Activated T-cell treated with anti-CD3 and anti-CD28 coated beads, Interleukin-2, amount 50 U/mL, for 48 hours (primary cell): ENCODE measurements at places on chromosomes 7 and 10.
A peak's percentile ranks its signal among the peaks of the same experiment; 100 is the strongest.

DNA sequence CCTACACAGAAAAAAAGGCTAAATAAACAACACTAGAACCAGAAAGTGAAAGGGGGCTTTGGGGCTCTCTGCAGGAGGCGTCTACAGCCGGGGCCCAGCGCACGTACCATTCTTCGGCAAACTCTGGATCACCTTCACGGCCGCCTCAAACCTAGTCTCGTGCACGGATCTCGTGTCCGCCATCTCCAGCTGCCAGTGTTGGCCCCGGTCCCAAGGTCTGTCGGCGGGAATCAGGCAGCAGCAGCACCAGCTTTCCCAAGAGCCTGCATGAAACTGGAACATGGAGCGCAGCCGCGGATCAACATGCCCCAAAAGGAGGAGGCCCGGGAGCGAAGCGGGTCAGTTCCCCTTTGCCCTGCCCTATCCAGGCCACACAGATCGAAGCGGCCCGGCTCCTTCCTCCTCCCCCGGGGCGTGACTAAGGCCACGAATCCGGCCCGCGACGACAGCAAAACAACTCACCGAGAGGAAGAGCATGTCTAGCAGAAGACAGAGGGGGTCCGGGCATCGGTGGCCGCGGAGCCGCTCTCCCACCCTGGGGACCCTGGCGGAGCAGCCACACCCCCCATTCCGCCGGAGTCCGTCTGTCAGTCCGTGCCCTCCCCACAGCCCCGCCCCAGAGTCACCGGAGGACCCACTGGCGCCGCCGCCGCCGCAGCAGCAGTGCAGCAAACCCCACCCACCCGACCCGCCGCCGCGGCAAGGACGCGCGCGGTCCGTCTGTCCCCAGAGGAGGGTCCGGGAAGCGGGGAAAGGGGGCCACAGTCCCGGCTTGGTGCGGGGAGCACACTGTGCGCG, at the start of gene ACBD5:
ACBD5 (minus strand) TSS at position 586 of the 798 bp plus-strand sequence; CDS start at position 477, 109 bp downstream.
- DNase-seq: peak; percentile 87

DNA sequence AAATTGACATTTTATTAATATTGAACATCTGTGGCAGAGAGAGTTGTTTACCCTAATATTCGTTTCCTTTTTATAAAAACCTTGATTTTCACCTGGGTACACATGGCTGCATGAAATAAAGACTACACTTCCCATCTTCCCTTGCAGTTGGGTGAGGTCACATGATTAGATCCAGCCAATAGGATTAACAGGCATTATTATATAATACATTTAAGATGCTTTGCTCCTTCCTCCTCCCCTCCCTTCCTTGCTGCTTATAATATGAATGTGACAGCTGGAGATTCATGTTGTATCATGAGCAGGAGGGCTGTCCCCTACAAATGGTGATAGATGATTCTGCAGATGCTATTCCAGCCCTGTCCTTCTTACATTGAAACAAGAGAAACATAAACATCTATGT, 146.6 kb downstream of the SH2D4B start:
- no peak for DNase-seq

DNA sequence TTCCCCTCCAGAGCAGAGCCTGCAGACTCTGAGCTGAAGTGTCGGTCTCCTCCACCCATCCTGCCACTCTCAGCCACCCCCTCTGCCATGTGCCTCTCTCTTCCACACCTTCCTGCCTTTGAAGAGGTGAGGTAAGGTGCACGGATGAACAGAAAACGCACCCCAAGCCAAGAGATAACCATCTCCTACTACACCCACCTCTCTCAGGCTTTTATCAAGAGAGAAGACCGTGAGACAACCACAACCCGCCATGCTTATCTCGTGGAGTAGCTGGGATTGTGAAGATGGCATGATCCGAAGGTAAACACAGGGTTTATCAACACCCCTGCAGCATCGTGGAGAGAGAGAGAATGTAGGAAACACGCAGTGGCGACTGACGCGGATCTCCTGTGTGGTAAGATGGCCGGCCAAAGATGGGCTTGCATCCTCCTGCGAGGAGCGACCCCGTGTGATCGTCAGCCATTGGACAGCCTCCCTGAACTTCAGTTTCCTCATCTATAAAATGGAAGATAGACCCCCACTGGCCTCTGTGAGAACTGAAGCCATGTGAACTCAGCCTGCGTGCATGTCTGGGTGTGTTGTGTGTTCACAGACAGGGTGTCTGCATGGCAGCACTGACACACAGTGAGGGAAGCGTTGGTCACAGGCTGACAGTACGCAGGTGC, 219.0 kb downstream of the DIP2C start:
- DNase-seq: peak; percentile 34

GRCh38 chr7:159033473-159033825, 111.2 kb downstream of the VIPR2 start:
- no peak for DNase-seq

GRCh38 chr7:95334447-95334846, 10.1 kb upstream of the PON1 start:
- DNase-seq: no peak
